Stimulated activated naive CD8-positive, alpha-beta T cell treated with anti-CD3 and anti-CD28 coated beads, Interleukin-15, Interleukin-2, amounts not matched to agents 100 U/mL and 50 U/mL, for 24 hours (primary cell): ENCODE measurements at places on chromosomes 13 and 19.

DNA sequence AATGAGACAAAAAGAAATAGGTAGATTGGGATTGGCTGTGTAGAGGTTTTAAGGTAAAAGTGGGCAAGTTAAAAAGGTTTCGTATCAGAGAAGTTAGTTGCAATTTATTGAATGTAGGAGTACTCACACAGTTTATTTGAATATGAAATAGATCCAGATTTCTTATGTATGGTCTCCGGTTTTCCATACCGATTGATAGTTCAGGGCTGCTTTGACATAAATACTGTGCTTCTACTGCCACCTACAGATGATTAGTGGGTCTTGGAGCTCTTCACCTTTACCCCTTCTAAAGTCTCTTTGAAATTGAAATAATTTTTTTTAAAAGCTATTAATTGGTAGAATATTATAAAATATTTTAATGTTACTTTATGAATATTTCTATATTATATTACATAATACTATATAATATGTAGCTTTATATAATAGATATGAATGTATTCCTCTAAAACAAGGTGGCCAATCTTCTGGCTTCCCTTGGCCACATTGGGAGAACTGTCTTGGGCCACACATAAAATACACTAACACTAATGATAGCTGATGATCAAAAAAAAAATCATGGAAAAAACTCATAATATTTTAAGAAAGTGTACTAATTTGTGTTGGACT, 7.7 kb upstream of the GPR18 start:
- DNase-seq = no peak

- DNase-seq = no peak
These were observed 16.1 kb downstream of the SBK2 start for GRCh38 chr19:55520691-55521292.

DNA sequence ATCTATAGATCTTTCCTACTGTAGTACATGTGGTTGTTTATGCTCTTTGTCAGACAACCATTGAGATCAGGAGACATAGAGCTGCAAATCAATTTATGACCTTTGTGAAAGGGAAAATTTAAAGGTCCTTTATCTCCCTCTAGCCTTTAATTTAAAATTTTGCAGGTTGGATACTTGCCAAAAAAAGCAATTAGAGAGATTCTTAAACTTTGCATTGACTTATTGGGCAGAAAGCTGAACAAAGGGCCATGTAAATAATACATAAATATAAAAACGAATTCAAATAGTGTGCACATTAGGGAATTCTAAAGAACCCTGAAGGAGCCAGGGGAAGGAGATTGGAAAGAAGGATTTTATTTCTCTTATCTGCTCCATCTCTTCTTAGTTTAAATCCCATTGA, 22.0 kb upstream of the RB1 start:
- DNase-seq = no peak

- DNase-seq = peak; percentile 32
These were observed 3.6 kb downstream of the CACNG7 start for GRCh38 chr19:53912653-53913052.

GRCh38 chr13:102807699-102808098, 8.8 kb downstream of the BIVM start:
- DNase-seq = no peak

GRCh38 chr19:14167576-14168138, 31.3 kb upstream of the ASF1B start:
- no peak for DNase-seq

DNA sequence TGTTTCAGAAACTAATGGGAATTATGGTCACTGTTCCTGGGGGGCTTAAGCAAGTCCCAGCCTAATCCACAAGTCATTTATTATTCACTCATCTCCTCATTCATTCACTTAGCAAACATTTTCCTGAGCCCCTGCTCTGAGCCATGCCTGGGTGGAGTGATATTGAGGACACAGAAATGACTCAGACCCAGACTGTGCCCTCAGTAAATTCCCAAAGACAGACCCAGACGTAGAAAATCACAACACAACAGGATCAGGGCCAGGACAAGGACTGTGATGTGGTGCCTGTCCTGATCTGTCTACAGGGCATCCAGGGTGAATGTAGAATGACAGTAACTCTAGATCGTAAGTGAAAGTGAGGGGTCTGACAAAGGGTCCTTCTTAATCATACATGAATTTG, 7.0 kb upstream of the SPACA6 start:
- DNase-seq = no peak

GRCh38 chr13:20823071-20823470, 49.3 kb upstream of the EEF1AKMT1 start:
- no peak for DNase-seq

- peak; percentile 83 for DNase-seq
These were observed 6.3 kb downstream of the PLEKHF1 start for GRCh38 chr19:29671393-29672160.

GRCh38 chr19:33557720-33558119, 36.1 kb upstream of the PEPD start:
- DNase-seq = no peak

DNA sequence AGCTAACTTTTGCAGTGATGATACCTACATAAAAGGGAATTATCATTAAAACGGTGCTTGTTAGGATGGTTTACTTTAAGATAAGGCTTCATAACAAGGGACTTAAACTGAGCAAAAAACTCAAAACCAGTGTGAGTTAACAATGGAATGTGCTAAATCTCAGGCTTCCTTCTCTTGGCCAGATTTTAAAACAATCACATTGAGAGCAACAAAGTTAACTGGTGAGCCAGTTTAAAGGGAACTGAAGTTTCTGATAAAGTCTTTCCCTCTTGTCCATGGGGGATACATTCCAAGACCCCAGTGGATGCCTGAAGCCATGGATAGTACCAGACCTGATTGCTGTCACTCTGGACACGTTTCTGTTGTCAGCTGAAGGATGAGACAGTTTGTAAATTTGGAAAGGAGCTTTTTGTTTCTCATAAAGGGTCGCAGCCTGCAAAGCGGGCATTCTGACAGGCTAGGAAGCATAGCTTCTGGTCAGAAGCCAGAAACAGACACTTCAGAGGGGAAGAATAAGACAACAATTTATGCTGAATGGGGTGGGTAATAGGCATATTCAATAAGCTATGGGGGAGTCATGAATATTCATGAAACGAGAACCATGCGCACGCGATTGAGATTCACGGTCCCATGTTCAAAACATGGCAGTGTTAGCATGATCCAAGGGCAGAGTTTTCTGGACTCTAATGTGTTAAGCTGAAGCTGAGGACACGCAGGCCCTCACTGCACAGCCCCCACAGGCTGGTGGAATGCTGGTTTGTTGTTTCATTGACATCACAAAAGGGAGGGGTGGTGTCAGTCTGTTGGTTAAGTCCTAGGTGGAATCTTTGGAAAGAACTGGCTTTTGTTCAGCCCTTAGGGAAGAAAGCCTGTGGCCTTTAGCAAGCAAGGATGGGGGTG, 150.6 kb upstream of the RNF113B start:
- DNase-seq = no peak

GRCh38 chr19:31349160-31349881, at the start of gene TSHZ3:
Gene TSHZ3 (minus strand): TSS chr19:31349436. CDS start chr19:31349219, 217 bp downstream.
- DNase-seq = peak; percentile 43

DNA sequence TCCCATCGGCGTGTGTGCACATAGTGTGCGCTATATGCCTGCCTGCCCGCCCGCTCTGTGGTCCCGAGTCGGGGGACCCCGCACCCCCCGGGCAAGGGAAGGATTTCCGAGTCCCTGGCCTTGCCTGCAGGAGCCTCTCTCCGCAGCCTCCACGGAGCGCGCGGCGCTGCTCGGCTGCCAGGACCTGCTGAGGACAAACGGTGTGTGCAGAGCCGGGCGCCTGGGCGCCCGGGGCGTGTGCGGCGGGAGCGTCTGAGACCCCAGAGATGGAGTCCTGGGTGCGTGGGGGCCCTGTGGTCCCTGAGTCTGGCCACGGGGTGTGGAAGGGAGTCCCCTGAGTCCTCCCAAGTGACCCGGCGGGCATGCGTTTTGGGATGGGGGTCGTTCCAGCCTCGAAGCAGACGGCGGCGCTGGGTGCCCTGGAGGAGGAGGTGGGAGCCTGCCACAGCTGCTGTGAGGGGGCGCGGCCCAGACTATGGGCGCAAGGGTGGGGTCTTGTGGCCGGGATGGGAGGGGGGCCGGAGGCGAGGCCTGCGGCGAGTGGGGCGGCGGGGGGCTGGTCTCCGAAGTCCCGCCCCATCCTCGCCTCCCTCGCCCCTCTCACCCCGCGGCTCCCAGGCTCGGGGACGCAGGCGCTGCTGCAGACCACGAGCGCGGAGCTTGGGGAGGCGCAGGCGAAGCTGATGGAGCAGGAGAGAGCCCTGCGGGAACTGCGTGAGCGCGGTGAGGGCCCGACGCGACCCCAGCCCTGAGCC, 25.3 kb downstream of the CLEC4M start:
- DNase-seq = no peak

- no peak for DNase-seq
These were observed 50.6 kb downstream of the COL4A1 start for GRCh38 chr13:110256126-110256905.

DNA sequence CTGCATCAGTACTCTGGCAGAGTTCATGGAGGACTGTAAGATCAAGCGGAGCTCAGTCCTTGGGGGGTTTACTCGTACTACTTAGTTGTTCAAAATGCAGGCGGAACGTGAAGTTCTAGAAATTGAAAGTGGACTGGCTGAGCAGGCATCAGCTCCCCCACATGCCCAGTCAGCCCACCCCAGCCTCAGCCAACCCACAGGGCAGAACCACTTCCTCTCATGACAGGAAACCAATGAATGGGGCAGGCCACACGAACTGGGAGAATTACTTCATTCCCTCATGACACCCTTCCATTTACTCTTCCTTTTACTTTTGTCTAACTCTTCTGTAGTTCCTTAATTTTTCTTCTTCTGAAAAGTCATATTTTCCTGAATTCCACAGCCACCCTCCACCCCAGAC, 71.9 kb downstream of the FLT1 start:
- peak; percentile 51 for DNase-seq

- no peak for DNase-seq
These were observed 210.1 kb downstream of the GGACT start for GRCh38 chr13:100378533-100378932.

DNA sequence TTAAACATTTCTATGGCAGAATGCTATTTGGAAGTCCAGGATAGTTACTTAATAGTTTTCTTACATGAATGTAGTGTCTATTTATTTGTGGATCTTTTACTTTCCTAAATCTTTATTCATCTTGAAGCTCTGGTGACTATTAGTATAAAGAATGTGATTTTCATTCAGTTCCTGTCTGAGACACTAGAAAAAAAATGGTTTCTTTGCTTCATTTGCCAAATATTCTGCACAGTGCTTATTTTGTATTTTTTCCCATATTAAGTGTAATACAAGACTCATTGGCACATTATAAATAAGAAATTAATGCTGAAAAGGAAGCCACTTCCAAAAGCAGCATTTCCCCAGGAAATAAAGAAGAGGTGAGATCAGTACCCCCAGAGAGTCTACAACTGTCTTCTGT, 109.8 kb downstream of the POSTN start:
- no peak for DNase-seq

GRCh38 chr13:99542788-99543406, 41.6 kb downstream of the TM9SF2 start:
- peak; percentile 37 for DNase-seq

GRCh38 chr19:35107545-35107944, 8.1 kb upstream of the FXYD3 start:
- peak; percentile 20 for DNase-seq

GRCh38 chr19:4052114-4052992, 14.3 kb downstream of the ZBTB7A start:
- no peak for DNase-seq

DNA sequence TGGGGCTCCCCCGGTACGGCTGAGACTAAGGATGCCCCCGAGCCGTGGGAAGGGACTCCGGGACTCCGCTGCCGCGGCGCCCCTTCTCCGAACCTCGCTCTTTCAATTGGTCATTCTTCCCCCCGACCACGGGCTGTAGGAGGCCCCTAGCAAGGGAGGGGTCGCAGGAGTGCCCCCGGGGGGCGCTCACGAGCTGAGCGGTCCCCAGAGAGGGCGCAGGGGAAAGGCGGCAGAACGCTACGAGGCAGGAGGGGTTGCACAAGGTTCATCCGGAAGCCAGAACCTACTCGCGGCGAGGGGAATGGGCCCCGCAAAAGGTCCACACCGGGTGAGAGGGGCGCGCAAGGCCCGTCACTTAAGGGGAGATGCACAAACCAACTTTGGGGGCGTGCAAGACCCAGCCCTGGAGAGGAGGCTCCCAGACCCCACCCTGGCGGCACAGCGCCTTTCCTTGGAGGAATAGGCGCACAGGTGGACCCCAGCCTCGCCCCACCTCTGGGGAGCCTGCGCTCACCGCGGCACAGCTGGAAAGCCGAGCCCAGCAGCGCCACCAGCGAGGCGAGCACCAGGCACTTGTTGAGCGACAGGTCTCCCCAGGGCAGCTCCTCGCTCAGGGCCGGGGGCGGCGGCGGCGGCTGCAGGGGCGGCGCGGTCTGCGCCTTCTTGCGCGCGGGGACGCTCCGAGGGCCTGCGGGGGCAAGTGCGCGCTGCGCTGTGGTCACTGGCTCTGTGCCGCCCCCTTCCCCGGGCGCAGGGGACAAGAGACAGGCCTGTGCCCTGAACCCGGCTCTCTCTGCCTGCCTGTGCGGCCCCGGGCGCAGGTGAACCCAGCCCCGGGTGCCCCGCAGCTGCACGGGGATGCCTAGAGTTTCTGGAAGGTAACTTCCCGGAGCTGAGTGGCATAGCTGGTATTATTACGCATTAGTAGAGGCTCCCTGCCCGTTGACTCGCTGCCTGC, 2.8 kb downstream of the JSRP1 start:
- DNase-seq = peak; percentile 71

GRCh38 chr13:21039097-21039800, 22.1 kb downstream of the LATS2 start:
- no peak for DNase-seq

DNA sequence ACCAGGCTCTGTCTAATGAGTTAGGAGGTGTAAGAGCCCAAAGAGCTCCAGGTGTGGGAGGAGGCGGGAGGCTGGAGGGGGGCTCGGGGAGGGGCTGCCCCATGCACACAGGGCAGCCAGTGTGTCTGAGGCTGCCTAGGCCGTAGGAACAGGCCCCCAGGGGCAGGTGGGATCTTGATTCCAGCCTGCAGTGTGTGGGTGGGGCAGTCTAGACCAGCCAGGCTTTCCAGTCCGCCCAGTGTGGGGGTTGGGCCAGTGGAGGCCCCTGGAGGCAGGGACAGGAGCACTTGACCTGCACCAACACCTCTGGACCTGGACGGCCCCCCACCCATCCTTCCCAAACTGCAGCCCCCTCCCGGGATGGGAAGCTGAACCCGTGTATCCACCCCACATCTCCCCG, 5.4 kb upstream of the CAMSAP3 start:
- no peak for DNase-seq

DNA sequence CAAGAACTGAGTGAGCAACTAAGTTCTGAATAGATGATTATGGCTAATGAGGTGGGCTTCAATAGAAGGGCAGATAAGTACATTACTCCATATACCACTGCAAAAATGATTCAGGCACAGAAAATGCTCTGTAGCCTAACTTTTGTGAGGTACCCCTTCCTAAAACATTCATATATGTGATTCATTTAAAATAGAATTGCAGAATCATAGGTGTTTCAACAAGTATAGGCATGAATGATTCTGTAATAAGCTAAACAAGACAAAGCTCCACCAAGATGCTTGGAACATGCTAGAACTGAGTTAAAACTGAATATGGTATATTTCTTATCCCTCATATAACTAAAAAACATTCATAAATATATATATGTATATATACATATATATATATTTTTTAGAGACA, 12.1 kb downstream of the KBTBD7 start:
- no peak for DNase-seq

GRCh38 chr13:113109151-113110047, 3.8 kb downstream of the F7 start:
- no peak for DNase-seq
